ENCODE measurements at places on chromosomes 5 and 9.

GRCh38 chr9:102841376-102841775 lies 153.8 kb upstream of the CYLC2 start:
- DNase-seq: no peak

DNA sequence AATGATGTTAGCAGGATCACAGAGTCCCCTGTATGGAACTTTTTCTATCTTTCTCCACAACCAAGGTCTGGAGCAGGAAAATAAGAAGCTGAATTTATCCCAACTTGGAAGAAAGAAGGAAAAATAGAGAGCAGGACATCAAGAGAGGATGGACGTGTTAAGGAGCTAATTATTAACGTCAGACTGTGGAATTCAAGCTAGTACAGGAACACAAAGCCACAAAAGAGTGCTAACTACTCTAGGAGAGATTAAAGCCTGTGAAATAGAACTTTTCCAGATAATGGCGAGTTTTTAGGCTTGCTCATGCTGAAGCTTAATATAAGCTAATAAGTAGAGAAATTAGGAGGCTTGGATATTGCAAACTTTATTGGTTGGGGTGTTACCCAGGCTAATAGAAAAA lies 632 bp upstream of the SPINK13 start:
- no peak for DNase-seq

DNA sequence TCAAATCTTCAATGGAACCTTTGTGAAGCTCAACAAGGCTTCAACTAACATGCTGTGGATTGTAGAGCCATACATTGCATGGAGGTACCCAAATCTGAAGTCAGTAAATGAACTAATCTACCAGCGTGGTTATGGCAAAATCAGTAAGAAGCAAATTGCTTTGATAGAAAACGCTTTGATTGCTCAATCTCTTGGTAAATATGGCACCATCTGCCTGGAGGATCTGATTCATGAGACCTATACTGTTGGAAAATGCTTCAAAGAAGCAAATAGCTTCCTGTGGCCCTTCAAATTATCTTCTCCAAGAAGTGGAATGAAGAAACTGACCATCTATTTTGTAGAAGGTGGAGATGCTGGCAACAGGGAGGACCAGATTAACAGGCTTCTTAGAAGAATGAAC lies 54.7 kb upstream of the TTC39B start:
- DNase-seq: no peak

GRCh38 chr5:139807647-139808030 lies 12.0 kb downstream of the PSD2 start:
- no peak for DNase-seq

DNA sequence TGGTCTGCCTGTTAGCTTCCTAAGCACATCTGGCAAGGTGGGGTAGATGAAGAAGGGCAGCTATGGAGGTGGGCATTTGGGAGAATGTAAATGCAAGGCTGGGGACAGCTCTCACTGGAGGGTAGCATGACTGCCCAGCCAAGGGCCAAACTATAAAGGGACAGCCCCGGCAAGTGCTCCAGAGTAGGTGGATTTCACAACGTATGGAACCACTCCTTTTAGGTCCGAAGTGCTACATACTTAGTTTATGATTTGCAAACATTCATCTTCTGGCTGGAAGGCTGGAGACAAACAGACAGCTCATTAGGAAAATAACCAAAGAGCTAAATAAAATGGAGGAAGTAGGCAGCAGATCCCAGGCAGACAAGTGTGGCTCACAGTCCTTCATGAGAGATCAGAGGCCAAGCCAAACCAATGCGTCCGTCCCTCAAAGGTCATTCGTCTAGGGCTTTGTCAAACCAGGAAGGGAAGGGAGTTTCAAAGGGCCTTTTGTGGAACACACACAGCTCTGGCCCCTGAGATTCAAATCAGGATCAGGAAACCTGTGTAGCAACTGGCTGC lies 42.5 kb upstream of the GLRX start:
- DNase-seq: no peak

GRCh38 chr5:31855134-31856040 lies 216.5 kb downstream of the PDZD2 start:
- DNase-seq: peak; percentile 49
